ENCODE measurements at places on chromosomes 7 and 10.

- no peak for DNase-seq
Observed at GRCh38 chr7:77339726-77340125, 76.4 kb downstream of the GSAP start.

DNA sequence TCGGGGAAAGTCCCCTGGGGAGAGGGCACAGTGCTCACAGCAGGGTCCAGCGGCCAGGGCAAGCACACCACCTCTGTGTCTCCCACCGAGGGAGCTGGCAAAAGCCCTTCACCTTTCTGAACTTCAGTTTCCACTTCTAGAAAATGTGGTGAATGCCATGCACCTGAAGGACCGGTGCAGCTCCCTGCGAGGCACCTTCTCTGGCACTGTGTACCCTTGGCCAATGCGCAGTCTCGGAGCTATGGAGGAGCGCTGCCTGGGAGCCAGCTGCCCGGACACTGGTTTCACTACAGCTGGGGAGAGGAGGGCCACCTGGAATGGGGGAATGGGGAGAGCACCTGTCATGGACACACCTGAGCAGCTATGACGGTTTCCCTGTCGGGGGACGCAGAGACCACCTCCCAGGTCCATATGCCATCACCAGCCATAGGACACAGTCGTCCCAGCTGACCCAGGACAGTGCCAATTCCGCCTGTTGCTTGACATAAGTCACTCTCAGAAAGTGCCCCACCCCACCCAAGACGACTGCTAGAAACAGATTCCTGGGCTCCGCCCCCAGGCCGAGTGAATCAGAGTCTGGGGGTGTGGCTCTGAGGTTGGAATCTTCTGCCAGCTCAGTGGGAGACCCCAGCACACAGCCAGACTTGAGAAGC, 16.8 kb downstream of the RASGEF1A start:
- DNase-seq: no peak

GRCh38 chr7:106480616-106481031, 180.3 kb downstream of the CCDC71L start:
- no peak for DNase-seq

GRCh38 chr7:155962191-155962967, 150.1 kb upstream of the SHH start:
- DNase-seq: no peak

DNA sequence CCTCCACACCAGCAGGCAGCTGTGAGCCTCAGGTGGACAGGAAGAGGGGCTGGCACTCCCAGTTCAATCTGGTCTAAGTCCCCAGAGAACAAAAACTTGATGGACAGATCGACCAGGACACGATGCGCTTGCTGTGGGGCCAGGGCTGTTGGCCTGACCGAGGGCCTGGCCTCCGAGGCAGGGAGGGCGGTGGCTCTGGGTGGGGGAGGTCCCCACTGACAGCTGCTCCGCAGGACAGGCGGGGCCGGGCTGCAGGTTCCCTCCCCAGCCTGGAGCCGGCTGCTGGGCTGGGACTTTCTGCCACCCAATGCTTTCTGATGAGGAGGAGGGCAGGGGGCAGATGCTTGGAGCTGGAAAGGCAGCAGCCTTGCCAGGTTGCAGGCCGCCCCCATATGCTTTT, 37.4 kb upstream of the ADGRA1 start:
- no peak for DNase-seq

DNA sequence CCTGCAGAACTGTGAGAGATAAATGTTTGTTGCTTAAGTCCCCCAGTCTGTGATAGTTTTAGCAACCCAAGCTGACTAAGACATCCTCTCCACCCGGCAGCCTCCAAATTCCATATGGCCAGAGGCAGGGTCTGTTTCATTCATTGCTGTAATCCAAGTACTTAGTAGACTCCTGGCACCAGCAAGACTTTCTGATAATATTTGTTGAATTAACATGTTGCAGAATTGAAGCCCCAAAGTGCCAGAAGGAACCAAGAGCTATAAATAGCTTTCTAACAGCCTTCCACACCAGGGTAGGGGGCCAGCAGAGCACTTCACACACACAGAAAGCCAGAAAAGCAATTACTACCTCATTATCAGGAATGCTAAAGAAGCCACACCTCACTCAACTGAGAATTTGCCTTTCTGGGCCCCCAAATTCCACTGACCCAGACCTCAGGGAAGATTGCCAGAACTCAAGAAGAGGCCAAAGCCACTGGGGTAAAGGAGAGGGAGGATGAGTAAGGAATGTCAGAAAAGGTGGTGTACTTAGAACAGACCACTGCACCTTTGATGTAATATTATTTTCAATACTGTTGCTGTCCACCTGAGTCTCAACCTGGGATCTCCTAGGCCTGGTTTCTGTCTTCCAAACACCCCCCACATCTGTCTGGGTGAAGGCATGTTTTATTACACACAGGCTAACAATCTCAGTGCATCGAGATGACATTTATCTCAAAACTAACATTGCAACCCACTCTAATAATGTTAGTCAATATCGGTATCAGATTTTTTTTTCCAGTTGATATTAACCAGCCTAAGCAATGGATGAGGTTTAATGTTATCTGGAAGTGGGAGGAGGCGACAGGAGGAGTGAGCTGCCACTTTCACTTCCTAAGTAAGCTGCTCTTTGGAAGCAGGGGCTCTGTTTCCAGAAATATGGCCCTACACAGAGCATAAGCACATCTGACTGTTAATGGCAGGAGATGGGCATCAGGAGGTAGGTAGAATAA, 5.5 kb downstream of the NOD1 start:
- no peak for DNase-seq

GRCh38 chr10:64358907-64359306, 837.7 kb downstream of the REEP3 start:
- no peak for DNase-seq

DNA sequence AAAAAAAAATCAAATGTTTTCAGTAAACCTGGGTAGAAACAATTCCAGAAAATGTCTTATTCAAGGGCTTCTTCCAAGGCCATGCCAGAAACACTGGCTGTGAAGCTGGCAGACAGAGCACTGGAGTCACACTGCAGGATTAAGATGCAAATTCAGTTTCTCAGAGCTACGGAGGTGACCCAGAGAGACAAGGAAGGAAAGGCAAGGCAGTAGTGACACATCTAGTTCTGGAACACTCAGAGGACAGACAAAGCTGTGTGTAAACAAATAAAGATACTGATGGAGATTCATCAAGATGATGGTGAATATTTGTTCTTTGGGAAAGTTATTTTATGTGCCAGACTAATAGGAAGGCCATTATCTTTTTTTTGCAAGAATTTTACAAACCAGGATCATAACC, 608.3 kb upstream of the C7orf33 start:
- DNase-seq: no peak

DNA sequence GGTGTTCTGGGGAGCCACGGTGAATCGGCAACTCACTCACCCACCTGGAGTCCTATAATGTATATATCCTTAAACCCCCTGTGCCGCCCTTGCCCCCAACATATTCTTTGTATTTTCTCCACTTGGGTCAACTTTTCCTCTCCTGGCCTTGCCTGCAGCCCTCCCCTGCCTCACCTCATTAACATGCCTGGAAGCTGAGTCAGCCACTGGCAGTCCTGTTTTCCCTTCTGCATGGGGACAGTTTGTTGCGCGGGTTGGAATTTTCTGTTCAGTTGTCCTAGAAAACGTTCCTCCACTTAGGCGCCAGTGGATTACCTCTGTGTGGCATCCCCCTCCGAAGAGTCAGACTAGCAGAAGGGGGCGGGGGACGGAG, 97.4 kb downstream of the C10orf105 start:
- no peak for DNase-seq

DNA sequence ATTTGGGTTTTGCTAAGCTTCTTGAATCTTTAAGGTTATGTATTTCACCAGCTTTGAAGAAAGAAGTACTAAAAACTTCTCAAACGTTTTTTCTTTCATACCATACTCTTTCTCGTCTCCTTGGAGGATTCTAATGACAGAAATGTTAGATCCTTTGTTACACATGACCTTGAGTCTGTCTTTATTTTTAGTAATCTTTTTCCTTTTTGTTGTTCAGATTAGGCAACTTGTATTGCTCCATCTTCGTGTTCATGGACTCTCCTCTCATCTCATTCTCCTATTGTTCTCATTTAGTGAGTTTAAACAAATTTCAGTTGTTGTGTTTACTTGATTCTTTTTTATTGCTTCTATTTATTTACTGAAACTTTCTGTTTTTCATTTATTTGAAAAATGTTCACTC, 73.7 kb downstream of the WDFY4 start:
- DNase-seq: no peak
